Naive B cell (primary cell): ENCODE measurements at places on chromosomes 2 and 18. TPM values are rescaled to one million over a fixed set of nuclear protein-coding genes. Genes with fewer than 3 reads are reported as not detected.

GRCh38 chr2:186589612-186590349 is at the start of gene ITGAV:
ITGAV (plus strand) TSS chr2:186590056; CDS start chr2:186590339, 283 bp downstream.
- DNase-seq = peak; percentile 61
- peaks cover 15% of the 10 kb centered on the region for H3K4me1 ChIP-seq
- peak within 1 kb of the TSS; percentile 91 for H3K4me3 ChIP-seq
- peak within 1 kb of the TSS; percentile 81 for H3K27ac ChIP-seq
- peaks cover 12% of the 10 kb centered on the region for H3K27me3 ChIP-seq

- H3K27me3 ChIP-seq = no peaks in the 10 kb centered on the region
- peaks cover 24% of the 10 kb centered on the region for H3K36me3 ChIP-seq
- H3K4me1 ChIP-seq = no peaks in the 10 kb centered on the region
- H3K4me3 ChIP-seq = no peak overlapping the region
- no peak for DNase-seq
- H3K27ac ChIP-seq = no peak overlapping the region
Measured at GRCh38 chr2:43941359-43941758, 54.4 kb downstream of the LRPPRC start.

GRCh38 chr2:160232905-160233475 is 32.9 kb upstream of the ITGB6 start:
- no peak overlapping the region for H3K27ac ChIP-seq
- no peak for DNase-seq
- no peaks in the 10 kb centered on the region for H3K4me1 ChIP-seq

DNA sequence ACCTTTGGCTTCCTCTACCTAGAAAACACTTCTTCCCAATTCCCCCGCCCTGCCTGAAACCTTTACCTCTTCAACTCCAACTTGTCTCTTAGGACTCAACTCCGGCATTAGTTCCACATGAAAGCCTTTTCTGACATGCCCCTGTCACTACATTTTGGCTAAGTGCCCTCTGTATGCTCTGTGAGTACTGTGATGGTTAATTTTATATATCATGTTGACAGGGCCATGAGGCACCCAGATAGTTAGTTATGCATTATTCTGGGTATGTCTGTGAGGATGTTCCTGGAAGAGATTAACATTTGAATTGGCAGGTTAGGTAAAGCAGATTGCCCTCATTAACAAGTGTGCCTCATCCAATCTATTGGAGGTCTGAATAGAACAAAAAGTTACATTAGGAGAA is 75.6 kb upstream of the NCKAP5 start:
- no peaks in the 10 kb centered on the region for H3K36me3 ChIP-seq
- H3K27me3 ChIP-seq = peaks cover 7% of the 10 kb centered on the region
- H3K27ac ChIP-seq = no peak overlapping the region

- DNase-seq = no peak
- no peaks in the 10 kb centered on the region for H3K4me1 ChIP-seq
- no peak overlapping the region for H3K27ac ChIP-seq
Measured at GRCh38 chr2:237455764-237456163, 31.3 kb upstream of the MLPH start.

DNA sequence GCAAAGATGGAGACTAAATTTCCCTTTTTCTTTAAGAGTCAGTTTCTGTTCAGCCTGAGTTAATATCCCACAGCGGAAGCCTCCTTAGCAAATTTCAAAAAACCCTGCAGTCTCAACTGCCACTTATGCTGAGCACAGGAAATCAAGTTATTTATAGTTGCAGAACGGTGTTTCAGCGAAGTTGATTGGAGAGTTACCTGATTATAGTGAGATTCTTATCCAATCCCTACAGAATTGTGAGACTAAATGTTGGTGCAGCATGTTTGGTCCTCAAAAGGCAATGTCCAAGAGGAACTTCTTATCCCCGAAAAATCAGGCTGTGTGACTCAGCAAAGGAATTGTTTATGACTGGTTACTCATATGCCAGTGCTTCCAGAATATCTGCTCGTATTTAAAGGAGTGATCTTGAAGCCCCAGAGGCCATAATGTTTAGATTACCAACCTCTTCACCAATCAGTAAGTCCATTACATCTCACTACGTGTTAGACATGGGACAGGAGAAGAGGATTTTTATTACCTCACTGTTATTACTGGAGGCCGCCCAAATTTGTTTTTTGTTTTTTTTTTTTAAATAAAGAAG is 67.9 kb downstream of the LRRFIP1 start:
- H3K27me3 ChIP-seq = no peaks in the 10 kb centered on the region
- H3K36me3 ChIP-seq = no peaks in the 10 kb centered on the region

DNA sequence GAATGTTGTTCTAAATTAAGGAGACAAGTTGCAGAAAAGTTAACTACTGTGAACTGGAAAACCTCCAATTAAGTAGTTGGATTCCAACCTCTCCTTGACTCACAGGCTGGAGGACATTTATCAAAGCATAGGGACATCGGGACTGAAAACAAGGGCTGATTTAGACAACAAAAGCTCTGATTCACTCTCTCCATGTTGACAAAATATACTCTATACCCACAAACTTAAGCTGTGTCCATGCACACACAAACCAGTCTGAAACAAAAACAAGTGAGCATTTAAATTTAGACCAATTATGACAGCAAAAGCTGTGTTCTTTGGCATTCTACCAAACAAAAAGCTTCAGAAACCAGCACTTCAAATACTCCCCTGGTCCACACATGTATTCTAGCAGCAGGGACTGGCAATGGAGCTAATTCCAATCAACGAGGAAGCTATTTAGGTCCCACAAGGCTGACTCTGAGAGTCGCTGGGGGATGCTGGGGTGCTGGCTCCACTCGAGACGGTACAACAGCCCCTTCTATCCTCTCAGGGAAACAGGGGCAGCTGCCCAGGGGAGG is 71.4 kb downstream of the NXPH2 start:
- no peaks in the 10 kb centered on the region for H3K36me3 ChIP-seq
- no peak overlapping the region for H3K4me3 ChIP-seq
- H3K27ac ChIP-seq = no peak overlapping the region
- H3K27me3 ChIP-seq = no peaks in the 10 kb centered on the region

DNA sequence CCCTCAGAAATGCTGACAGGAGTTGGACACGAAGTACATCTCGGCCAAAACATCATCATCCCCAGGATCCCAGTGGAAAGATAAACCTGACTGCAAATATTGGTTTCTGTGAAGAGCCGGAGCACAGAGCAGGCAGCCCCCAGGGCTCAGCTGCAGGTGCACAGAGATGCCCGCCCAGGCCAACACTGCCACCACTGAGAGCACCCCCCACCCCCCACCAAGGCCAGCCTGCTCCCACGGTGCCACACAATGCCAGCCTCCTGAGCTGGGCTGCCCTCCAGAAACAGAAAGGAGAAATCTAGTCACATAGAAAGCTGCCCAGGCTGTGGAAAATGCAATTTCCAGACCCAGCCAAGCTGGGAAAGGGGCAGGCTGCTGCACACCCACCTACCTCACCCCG is 71.7 kb downstream of the GALNT14 start:
- H3K4me3 ChIP-seq = no peak overlapping the region
- no peaks in the 10 kb centered on the region for H3K36me3 ChIP-seq
- H3K4me1 ChIP-seq = no peaks in the 10 kb centered on the region
- no peaks in the 10 kb centered on the region for H3K27me3 ChIP-seq

GRCh38 chr2:170771421-170771937 is 1.3 kb downstream of the ERICH2 start:
- H3K4me3 ChIP-seq = peak overlapping the region; percentile 83
- H3K36me3 ChIP-seq = no peaks in the 10 kb centered on the region
- peaks cover 28% of the 10 kb centered on the region for H3K27me3 ChIP-seq
- H3K27ac ChIP-seq = no peak overlapping the region

- no peak for DNase-seq
- peaks cover 8% of the 10 kb centered on the region for H3K4me1 ChIP-seq
- no peak overlapping the region for H3K4me3 ChIP-seq
- H3K27ac ChIP-seq = no peak overlapping the region
- peaks cover 16% of the 10 kb centered on the region for H3K27me3 ChIP-seq
- H3K36me3 ChIP-seq = no peaks in the 10 kb centered on the region
Measured at GRCh38 chr2:126882736-126883665, 15.7 kb upstream of the TEX51 start.

DNA sequence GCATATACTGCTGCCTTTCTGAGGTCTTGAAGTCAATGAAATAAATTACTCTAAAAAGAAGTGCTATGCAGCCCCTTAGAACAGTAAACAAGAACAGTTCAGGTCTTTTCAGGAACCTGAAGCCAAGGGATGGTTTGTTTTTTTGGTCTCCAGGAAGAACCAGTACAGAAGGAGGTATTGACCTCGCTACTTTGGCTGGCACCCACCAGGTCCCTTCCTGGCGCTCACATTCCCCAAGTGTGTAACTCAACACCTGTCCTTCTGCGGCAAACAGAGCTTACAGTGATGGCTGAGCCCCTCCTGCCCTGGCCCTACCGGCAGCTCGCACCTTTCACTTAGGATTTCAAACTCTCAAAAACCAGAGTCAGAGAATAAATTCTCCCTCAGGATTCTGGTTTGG is 51.9 kb downstream of the SETBP1 start:
- H3K27me3 ChIP-seq = no peaks in the 10 kb centered on the region
- peaks cover 83% of the 10 kb centered on the region for H3K4me1 ChIP-seq
- DNase-seq = no peak
- peaks cover 24% of the 10 kb centered on the region for H3K36me3 ChIP-seq

- H3K27ac ChIP-seq = peak overlapping the region; percentile 55
- H3K27me3 ChIP-seq = no peaks in the 10 kb centered on the region
- no peak for DNase-seq
- H3K4me1 ChIP-seq = peaks cover 11% of the 10 kb centered on the region
Measured at GRCh38 chr2:147976102-147976501, 44.4 kb downstream of the ORC4 start.

DNA sequence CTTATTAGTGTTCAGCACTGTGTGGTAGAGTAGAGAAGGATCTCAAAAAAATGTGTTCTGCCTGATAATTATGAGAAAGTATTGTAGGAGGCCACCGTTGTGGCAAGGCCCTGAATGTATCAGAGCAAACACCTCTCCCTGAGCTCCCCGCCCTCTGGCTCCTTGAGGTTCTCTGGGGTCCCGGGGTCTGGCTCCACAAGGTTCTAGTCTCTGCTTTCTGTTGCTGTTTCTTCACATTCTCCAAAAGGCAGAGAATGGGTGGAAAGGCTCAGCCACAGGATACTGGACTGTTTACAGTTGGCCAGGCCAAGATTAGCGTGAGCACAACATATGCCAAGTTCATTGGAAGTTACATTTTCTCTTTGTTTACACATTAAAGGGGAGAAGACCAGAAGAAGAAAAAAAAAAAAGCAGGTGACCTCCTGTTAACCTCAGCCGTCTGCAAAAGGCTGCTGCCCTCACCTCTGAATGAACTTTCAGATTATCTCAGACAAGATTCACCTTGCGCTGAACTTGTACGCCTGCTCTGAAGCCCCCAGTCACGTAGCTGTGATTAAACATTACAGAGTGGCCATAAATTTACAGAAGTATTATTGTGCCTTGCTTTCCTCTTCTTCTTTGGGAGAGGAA is 56.6 kb upstream of the CYP26B1 start:
- H3K27ac ChIP-seq = no peak overlapping the region
- H3K4me1 ChIP-seq = no peaks in the 10 kb centered on the region
- no peak for DNase-seq
- H3K4me3 ChIP-seq = no peak overlapping the region
- H3K27me3 ChIP-seq = no peaks in the 10 kb centered on the region

DSG4 gene
- not detected for polyA plus RNA-seq

IL1B gene
- 0.35 TPM for polyA plus RNA-seq
